ENCODE measurements at places on chromosomes 3 and 15.

GRCh38 chr3:187062526-187063177 is 76.6 kb downstream of the RPL39L start:
- no peaks in the 10 kb centered on the region for H3K27me3 ChIP-seq
- DNase-seq: no peak
- peaks cover 83% of the 10 kb centered on the region for H3K36me3 ChIP-seq

DNA sequence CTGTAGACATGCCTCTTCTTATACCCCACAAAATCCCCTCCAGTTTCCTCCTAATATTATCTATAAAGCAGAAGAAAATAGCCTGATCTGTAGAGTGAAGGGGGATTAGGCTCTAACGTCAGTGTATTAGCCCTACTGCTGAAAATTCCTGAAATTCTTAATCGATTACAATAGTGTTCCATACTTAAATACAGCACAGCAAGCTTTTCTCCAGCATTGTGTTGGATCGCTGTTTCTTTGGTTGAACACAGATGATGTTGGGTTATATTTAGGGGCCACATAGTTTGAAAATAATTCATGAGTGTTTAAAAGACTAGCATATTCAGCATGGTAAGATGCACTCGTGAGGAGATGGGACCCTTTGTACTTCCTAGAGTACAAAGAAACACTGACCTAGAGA is 52.5 kb downstream of the PIAS1 start:
- no peaks in the 10 kb centered on the region for H3K27me3 ChIP-seq
- peaks cover 43% of the 10 kb centered on the region for H3K36me3 ChIP-seq
- peaks cover 49% of the 10 kb centered on the region for H3K4me1 ChIP-seq
- H3K4me3 ChIP-seq: no peak overlapping the region

GRCh38 chr3:141109751-141110150 is 58.6 kb downstream of the SPSB4 start:
- no peaks in the 10 kb centered on the region for H3K36me3 ChIP-seq
- no peak for DNase-seq
- H3K27ac ChIP-seq: no peak overlapping the region
- no peak overlapping the region for H3K4me3 ChIP-seq
- H3K4me1 ChIP-seq: no peaks in the 10 kb centered on the region

GRCh38 chr3:195886181-195887141 is 21.9 kb downstream of the TNK2 start:
- H3K27ac ChIP-seq: no peak overlapping the region
- no peak for DNase-seq
- peaks cover under 1% of the 10 kb centered on the region for H3K4me1 ChIP-seq
- peaks cover 13% of the 10 kb centered on the region for H3K36me3 ChIP-seq

- H3K4me1 ChIP-seq: no peaks in the 10 kb centered on the region
- no peaks in the 10 kb centered on the region for H3K36me3 ChIP-seq
- no peak overlapping the region for H3K27ac ChIP-seq
- H3K27me3 ChIP-seq: no peaks in the 10 kb centered on the region
These were observed 27.6 kb downstream of the SPTBN5 start for GRCh38 chr15:41866263-41866703.

GRCh38 chr3:159144891-159145290 is 343.0 kb downstream of the MFSD1 start:
- H3K4me1 ChIP-seq: no peaks in the 10 kb centered on the region
- no peak overlapping the region for H3K27ac ChIP-seq
- H3K4me3 ChIP-seq: no peak overlapping the region
- no peaks in the 10 kb centered on the region for H3K36me3 ChIP-seq
- DNase-seq: no peak

All from stimulated activated naive B cell treated with anti-CD40 and anti-IgM and Interleukin-4, amounts not matched to agents 10 μg/mL and 1 μg/mL and 100 μg/mL, for 72 hours (primary cell).